ENCODE measurements at places on chromosomes 4 and X. TPM values are rescaled to one million over a fixed set of nuclear protein-coding genes. Genes with fewer than 3 reads are reported as not detected.

FAAH2 gene
- 7.3 TPM for total RNA-seq

PPP4R3C gene
- not detected for total RNA-seq

SH3TC1 gene
- 25.4 TPM for total RNA-seq

AFM gene
- total RNA-seq, result not detected

C4orf51 gene
- total RNA-seq, result not detected

ADGRL3 gene
- total RNA-seq, result not detected

ARHGAP36 gene
- total RNA-seq, result not detected

TMEM31 gene
- not detected for total RNA-seq

WNK3 gene
- total RNA-seq, result 0.02 TPM

DNA sequence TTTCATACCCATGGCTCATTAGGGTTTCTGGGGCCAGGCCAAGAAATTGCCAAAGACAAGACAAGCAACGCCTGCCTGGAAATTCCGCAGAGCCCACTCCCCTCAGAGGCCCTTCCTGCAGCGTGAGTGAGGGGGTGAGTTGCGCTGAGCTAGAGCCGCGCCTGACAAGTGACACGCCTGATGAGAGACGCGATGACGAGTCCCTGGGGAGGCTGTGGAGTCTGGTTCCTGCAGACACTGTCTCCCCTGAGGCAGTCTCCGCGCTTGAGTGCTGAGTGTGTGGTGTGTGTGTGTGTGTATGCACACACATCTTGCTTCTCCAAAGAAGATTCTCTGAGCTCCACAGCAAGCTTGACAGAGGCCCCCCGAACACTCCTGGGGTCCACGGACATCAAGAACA lies 269.8 kb downstream of the BCOR start:
- peaks cover 2% of the 10 kb centered on the region for H3K27me3 ChIP-seq
- H3K27ac ChIP-seq, result no peak overlapping the region
- H3K4me3 ChIP-seq, result no peak overlapping the region
- H3K36me3 ChIP-seq, result peaks cover 10% of the 10 kb centered on the region
- peaks cover 9% of the 10 kb centered on the region for H3K4me1 ChIP-seq
- no peak for DNase-seq

DNA sequence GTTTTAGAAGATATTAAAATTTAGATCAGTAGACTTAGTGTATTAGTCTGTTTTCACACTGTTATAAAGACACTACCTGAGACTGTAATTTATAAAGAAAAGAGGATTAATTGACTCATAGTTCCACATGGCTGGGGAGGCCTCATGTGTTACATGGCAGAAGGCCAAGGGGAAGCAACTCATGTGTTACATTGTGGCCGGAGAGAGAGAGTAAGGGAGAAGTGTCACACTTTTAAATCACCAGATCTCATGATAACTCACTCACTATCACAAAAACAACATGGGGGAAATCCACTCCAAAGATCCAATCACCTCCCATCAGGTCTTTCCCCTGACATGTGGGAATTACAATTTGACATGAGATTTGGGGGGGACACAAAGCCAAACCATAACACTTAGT lies 1159.7 kb upstream of the PCDH7 start:
- H3K27ac ChIP-seq, result no peak overlapping the region
- no peak overlapping the region for H3K4me3 ChIP-seq
- no peaks in the 10 kb centered on the region for H3K36me3 ChIP-seq

DNA sequence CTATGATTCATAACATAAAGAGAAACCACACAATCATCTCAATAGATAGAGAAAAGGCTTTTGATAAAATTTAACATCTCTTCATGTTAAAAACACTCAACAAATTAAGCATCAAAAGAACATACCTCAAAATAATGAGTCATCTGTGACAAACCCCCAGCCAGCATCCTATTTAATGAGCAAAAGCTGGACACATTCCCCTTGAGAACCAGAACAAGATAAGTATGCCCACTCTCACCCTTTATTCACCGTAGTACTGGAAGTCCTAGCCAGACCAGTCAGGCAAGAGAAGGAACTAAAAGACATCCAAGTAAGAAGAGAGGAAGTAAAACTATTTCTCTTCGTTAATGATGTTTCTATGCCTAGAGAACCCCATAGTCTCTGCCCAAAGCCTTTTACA lies 507.2 kb downstream of the PABPC4L start:
- no peaks in the 10 kb centered on the region for H3K4me1 ChIP-seq
- no peaks in the 10 kb centered on the region for H3K36me3 ChIP-seq
- no peaks in the 10 kb centered on the region for H3K27me3 ChIP-seq
- H3K4me3 ChIP-seq, result no peak overlapping the region

GRCh38 chr4:123325241-123325681 lies 71.3 kb upstream of the SPRY1 start:
- no peak for DNase-seq
- no peaks in the 10 kb centered on the region for H3K36me3 ChIP-seq
- no peaks in the 10 kb centered on the region for H3K27me3 ChIP-seq
- peaks cover 5% of the 10 kb centered on the region for H3K4me1 ChIP-seq
- H3K27ac ChIP-seq, result no peak overlapping the region

DNA sequence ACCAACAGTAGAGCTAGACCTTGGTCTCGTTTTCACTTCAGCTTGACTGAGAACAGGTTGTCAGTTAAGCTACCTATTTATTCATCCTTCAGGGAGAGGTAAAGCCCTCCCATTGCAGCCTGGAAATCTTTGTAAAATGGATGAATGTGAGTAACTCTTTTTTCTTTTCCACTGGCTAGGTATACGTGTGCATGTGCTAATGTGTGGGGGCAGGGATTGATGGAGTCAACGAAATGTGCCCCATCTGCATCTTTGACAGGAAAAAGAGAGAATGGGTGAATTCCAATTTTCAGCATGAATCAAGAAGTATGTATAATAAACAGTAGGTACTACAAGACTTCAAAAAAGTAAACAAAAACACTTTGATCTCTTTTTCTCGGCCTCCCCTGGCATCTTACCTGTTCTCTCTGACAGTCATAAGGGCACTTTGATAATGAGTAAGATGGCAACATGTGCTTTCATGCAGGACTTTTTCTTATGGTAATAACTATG lies at the start of gene IL21:
TSS of gene IL21 (minus strand) at position 51 of the 492 bp plus-strand sequence. CDS start 55 bp downstream, outside the sequence.
- H3K27ac ChIP-seq, result peak within 1 kb of the TSS; percentile 93
- H3K36me3 ChIP-seq, result peaks cover 40% of the 10 kb centered on the region
- no peaks in the 10 kb centered on the region for H3K27me3 ChIP-seq
- peak within 1 kb of the TSS; percentile 93 for H3K4me3 ChIP-seq
- peaks cover 74% of the 10 kb centered on the region for H3K4me1 ChIP-seq

GRCh38 chr4:173919196-173919595 lies 364.3 kb downstream of the FBXO8 start:
- no peaks in the 10 kb centered on the region for H3K27me3 ChIP-seq
- no peak for DNase-seq
- H3K4me1 ChIP-seq, result no peaks in the 10 kb centered on the region
- H3K4me3 ChIP-seq, result no peak overlapping the region

GRCh38 chr4:159212675-159213293 lies 109.9 kb downstream of the RAPGEF2 start:
- no peak for DNase-seq
- peaks cover 8% of the 10 kb centered on the region for H3K36me3 ChIP-seq
- no peak overlapping the region for H3K4me3 ChIP-seq
- H3K4me1 ChIP-seq, result peaks cover 14% of the 10 kb centered on the region

GRCh38 chr4:83561381-83561780 lies 25.5 kb downstream of the GPAT3 start:
- no peak overlapping the region for H3K27ac ChIP-seq
- no peak overlapping the region for H3K4me3 ChIP-seq
- no peaks in the 10 kb centered on the region for H3K36me3 ChIP-seq
- H3K27me3 ChIP-seq, result peaks cover 3% of the 10 kb centered on the region
- no peak for DNase-seq

- no peaks in the 10 kb centered on the region for H3K36me3 ChIP-seq
- no peak overlapping the region for H3K4me3 ChIP-seq
These were observed 35.6 kb downstream of the FRMPD3 start for GRCh38 chrX:107485013-107485412.

DNA sequence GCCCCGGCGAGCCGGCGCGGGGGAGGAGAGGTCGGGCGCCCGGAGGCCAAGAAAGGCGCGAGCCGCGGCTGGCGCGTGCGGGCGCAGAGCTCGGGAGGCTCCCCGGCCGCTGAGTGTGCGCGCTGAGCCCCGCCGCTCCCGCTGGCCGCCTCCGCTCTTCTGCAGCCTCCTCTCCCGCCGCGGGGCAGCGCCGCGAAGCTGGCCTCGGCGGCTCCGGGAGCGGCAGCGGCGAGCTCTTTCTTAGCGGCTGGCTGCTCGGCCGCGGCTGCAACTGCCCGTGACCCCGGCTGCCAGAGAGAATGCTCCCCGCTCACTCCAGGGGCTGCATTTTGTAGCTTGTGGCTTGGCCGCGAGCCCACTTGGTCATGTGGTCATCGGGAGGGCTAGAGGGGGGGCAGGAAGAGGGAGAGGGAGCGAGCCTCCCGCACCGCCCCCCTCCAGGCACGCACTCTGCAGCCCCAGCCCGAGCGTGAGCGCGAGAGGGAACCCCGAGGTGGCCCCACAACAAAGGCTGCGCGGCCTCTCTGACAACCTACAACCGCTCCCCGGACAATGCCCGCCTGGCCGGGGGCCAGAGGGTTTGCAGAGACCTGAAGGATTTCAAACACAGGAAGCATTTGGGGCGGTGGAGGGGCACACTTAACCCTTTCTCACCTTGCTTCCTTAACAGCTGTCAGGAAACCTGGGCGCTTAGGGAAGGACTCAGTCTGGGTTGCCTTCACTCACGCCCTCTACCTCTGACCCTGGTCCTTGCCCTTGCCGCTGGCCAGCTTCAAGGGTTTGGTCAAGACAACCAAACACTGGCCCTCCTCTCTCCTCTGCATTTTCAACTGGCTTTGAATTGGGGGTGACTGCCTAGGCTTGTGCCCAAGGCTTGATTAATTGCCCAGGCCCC lies at the start of gene APLN:
TSS of gene APLN (minus strand) at position 305 of the 895 bp plus-strand sequence. CDS start 326 bp downstream, outside the sequence.
- no peak for DNase-seq
- no peaks in the 10 kb centered on the region for H3K36me3 ChIP-seq
- peaks cover 15% of the 10 kb centered on the region for H3K27me3 ChIP-seq
- peaks cover 6% of the 10 kb centered on the region for H3K4me1 ChIP-seq

DNA sequence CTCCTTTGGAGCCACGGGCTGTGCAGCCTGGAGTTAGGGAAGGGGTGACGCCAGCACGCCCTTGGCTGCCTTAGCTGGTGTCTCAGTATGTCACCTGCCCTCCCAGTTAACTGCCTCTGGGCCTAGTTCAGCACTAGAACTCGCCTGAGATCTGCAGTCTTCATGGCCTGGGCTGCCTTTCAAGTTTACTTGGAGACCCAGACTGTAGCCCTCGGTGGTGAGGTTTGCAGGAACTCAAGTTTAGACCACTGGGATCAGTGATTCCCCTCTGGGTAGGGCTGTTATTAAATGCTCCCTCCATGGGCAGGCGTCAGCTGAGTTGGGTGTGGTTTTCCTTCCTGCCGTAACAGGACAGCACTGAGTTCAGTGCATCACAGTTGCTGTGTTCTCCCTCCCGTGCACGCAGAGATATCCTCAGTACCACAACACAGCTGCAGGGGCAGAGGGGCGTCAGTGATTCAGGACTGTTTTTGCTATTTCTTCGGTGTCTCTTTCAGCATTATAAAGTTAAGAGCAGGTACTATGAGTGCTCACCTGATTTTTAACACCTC lies 30.5 kb downstream of the PLAC8 start:
- DNase-seq, result peak; percentile 50
- peaks cover 18% of the 10 kb centered on the region for H3K36me3 ChIP-seq
- H3K27ac ChIP-seq, result peak overlapping the region; percentile 57

- DNase-seq, result no peak
- H3K27ac ChIP-seq, result no peak overlapping the region
- peaks cover 20% of the 10 kb centered on the region for H3K4me1 ChIP-seq
- H3K4me3 ChIP-seq, result no peak overlapping the region
- no peaks in the 10 kb centered on the region for H3K36me3 ChIP-seq
These were observed 8.8 kb upstream of the BMP2K start for GRCh38 chr4:78767350-78767749.

DNA sequence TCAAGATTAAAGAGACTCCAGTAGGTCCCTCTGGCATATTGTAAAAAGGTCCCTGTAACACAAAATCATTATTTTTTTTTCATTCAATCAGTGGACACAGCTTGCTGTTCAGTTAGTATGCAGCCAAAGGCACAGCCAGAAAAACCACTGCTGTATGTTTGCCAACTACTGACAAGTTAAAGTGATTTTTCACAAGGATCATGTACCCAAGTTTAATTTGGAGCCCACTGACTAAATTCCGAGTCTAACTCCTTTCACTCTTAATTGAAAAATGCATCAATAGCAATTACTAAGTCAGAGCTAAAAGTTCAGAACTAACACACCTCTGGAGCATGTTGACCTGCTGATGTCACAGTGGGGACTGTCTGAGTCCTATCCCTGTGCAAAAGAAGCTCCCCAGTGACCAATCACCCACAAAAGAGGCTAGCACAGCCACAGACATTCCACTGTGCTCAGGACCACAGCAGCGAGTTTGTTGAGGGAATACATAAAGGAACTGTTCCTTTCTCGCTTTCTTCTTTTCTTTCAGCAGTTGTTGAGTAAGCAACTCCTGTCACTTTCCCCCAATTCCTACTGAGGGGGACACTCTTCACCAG lies 60.4 kb downstream of the STX18 start:
- H3K36me3 ChIP-seq, result no peaks in the 10 kb centered on the region
- no peak overlapping the region for H3K27ac ChIP-seq
- no peak overlapping the region for H3K4me3 ChIP-seq
- H3K4me1 ChIP-seq, result no peaks in the 10 kb centered on the region

GRCh38 chrX:137032341-137032694 lies 1.5 kb downstream of the GPR101 start:
- H3K4me3 ChIP-seq, result no peak overlapping the region
- no peak overlapping the region for H3K27ac ChIP-seq
- peaks cover 41% of the 10 kb centered on the region for H3K27me3 ChIP-seq
- peaks cover 9% of the 10 kb centered on the region for H3K4me1 ChIP-seq
- H3K36me3 ChIP-seq, result peaks cover 3% of the 10 kb centered on the region

DNA sequence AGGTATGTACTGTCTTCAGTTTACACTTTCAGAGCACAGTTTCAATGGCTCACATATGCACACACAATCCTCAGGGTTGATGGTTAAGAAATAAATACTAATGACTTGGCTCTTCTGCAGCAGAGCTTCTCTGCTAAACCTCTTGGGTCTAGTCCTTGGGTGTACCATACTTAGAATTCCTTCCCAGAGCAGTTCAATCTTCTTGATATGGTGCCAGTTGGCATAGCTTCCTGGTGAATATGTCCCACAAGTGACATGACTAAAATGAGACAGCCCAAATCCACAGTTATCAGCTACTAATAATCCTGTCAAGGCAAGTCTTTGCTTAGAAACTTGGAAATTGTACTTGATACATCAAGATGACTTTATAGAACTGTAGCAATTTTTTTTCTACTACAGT lies 654.4 kb downstream of the IQCM start:
- DNase-seq, result no peak
- H3K4me3 ChIP-seq, result no peak overlapping the region
- H3K36me3 ChIP-seq, result no peaks in the 10 kb centered on the region
- no peaks in the 10 kb centered on the region for H3K4me1 ChIP-seq

- H3K27me3 ChIP-seq, result no peaks in the 10 kb centered on the region
- H3K36me3 ChIP-seq, result peaks cover 13% of the 10 kb centered on the region
- H3K27ac ChIP-seq, result no peak overlapping the region
- no peak for DNase-seq
- no peak overlapping the region for H3K4me3 ChIP-seq
These were observed 59.1 kb downstream of the SCFD2 start for GRCh38 chr4:53306729-53307128.

DNA sequence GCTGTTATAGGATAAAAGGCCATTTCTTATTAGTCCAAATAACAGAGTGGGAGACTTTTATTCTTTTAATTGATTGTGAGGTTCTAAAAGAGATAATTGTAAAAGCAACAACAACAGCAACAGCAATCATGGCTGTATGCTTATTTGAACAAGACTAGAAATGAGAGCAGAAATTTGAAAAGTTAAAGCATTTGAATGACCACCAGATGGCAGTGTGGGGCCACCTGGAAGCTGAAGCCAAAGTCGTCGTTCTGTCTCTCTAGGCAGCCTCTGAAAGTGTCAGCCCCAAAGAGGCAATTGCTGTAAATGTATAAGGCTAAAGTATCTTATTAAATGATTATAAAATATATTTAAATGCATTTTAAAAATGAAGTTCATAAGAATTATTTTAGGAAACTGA lies 42.2 kb downstream of the SH2D1A start:
- H3K27me3 ChIP-seq, result no peaks in the 10 kb centered on the region
- H3K27ac ChIP-seq, result no peak overlapping the region
- peaks cover 12% of the 10 kb centered on the region for H3K36me3 ChIP-seq
- H3K4me1 ChIP-seq, result peaks cover 5% of the 10 kb centered on the region

All from activated T-helper 1 cell treated with anti-CD3 and anti-CD28 coated beads, Interleukin-12 subunit alpha, Interleukin-12 subunit beta, Interleukin-2, Interleukin-4 antibody, amounts not matched to agents 30 ng/mL and 10 ng/mL and 1 ng/mL, durations not matched to agents 14 hours and 24 hours and 36 hours (primary cell).